ENCODE measurements at places on chromosomes 5 and 9.

DNA sequence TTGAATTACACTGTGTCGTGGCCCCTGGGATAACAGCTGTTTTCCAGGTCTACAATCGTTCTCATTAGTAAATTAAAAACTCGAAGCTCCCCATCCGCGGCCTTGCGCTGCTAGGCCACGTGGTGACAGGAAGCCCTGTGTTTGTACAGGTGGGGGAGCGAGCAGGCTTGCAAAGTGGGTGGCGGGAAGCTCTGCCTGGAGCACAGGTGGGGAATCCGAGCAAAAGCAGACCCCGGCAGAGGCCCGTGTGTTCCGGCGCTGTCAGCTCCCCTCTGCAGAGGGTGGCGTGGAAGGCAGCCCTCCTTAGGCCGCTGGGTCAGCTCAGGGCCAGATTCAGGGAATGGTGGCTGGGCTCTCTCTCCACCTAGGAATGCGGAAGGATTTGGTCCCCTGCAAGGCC, 59.5 kb upstream of the ERCC6L2 start:
- DNase-seq = no peak

DNA sequence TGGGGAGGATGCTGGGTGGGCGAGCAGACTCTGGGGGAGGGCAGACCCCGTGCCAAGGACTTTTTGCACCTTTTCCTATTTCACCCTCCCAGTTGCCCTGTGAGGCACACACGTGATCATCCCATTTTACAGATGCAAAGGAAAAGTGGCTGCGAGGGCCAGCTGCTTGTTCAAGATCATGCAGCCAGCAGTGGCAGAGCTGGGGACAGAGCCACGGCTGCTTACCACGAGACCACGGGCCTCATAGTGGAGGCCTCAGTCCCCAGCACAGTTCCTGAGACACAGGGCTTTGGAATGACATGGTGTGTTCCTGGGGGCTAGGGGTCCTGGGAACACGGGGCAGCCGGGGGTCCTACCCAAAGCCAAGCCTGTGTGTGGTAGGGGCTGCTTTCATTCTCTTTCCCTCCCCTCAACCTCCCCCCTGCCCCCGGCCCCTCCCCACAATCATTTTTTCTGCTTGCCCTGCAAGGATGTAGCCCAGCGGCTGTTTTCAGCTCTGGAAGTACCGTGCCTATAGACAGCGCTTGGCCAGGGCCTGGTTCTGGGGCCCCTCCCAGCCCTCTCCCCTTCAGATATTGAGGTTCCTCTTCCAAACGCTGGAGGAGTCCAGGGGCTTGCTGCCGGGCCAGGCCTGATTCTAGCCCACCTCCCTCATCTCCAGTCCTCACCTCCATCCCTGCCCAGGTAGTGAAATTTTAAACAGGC, 58.5 kb upstream of the IER5L start:
- no peak for DNase-seq

DNA sequence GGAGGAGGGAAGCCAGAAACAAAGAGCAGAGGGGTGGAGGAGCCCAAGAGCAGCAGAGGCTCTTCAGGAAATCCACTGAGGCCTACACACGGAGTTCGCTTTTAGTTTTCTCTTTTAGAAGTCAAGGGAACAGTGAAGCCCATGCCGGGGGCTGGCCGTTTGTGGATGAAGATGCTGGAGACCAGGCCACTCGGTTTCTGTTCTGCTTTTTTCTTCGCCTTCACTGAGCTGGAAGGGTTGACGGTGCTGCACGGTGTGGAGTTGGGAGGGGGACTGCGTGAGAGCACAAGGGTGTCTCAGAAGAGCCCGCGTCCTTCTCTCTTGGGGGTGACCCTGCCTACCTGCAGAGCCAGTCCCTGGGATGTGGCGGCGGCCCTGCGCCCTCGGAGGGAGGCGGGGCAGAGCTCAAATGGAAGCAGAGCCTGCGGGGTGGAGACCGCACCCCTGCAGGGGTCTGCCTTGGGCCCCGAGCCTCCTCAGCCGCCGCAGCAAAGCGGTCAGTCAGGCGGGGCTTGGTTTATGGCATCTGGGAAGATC, 68.5 kb upstream of the CACNA1B start:
- no peak for DNase-seq

- no peak for DNase-seq
Observed at GRCh38 chr9:128470560-128470959, 14.8 kb downstream of the ODF2 start.
